ENCODE measurements at places on chromosomes 2 and 18.

GRCh38 chr2:66781804-66782203, 346.9 kb downstream of the MEIS1 start:
- DNase-seq, result no peak

- no peak for DNase-seq
These were observed 3.8 kb upstream of the UXS1 start for GRCh38 chr2:106197878-106198277.

- DNase-seq, result no peak
These were observed 2.0 kb upstream of the TPRKB start for GRCh38 chr2:73739101-73739500.

- DNase-seq, result no peak
These were observed 489.3 kb upstream of the CDH2 start for GRCh38 chr18:28666216-28666615.

DNA sequence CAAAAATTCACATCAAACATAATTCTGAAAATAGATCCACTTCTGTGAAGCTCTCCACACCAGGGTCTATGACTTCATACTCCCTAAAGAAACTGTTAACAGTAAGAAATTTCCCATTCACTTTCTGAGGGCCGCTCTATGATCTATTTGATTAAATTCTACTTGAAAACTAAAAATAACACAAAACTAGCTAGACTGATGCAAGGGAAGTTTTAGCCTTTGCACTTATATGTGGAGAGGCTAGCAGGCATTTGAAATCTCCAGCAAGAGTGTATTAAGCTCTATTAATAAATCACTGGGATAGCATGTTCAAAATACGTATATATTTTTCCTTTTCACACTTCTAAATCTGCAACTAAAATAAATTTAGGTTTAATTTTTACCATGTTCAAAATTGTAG, 113.7 kb upstream of the SMAD7 start:
- DNase-seq, result no peak

DNA sequence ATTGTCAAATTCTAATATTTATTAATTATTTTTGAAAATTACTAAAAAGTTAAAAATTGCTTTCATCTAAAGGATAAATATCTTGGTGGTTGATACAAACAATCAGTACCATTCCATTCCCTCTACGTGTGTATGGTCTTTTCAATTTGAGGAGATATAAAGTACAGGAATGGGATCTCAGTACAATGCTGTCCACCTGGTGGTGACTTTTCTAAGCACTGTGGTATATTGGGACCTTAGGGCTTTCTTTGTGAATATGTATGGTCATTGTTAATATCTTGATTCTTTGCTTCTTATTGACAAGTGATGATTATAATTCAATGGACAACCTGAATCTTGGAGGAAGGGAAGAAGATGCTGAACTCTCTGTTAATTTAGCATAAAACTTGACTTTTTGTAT, 83.1 kb downstream of the NBEAL1 start:
- no peak for DNase-seq

- DNase-seq, result no peak
These were observed 444.8 kb downstream of the PTPRM start for GRCh38 chr18:8011906-8012305.
